CD14-positive monocyte (primary cell): ENCODE measurements at places on chromosomes 6 and 20.

DNA sequence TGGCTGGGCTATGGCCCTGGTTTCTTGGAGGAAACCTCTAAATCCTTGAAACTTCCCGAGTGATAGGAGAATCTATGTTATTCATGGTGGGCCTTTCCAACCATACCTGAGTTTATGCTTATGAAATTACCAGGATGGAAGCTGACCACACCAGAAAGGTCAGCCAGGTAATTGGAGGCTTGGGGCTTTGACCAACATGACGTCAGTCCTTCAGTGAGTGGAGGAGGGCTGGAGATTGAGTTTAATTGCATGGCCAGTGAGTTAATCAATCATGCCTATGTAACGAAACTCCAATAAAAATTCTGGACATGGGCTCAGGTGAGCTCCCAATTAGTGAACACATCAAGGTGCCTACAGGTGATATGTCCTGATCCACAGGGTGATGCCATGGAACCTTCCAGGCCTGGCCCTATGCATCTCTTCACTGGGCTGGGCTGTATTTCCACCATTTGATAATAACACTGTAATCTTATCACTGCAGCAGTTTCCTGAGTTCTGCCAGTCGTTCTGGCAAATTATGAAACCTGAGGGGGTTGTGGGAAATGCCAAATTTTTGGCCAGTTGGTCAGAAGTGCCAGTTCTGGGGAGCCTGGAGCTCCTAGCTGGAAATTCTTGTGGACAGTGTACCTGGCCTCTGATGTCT, 106.5 kb downstream of the CDH26 start:
- no peak for DNase-seq

- DNase-seq = peak; percentile 33
Measured at GRCh38 chr6:150685860-150686259, 86.2 kb downstream of the PLEKHG1 start.

DNA sequence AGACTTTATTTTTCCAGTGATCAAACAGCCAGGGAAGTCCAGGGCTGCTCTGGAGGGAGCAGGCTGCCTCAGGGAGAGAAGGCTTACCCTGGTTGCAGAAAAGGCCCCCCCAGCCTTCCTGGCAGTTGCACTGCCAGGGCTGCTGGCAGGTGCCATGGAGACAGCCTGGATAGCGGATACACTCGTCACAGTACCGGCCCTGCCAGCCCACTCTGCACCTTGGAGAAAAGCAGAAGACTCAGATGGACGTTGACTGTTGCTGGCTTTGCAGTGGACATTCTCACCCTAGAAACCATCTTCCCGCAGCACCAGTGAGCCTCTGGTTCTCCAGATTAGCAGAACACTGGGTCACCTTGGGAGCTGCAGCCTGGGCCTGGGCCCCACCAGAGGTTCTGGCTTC, 5.4 kb downstream of the DLL1 start:
- DNase-seq = no peak

DNA sequence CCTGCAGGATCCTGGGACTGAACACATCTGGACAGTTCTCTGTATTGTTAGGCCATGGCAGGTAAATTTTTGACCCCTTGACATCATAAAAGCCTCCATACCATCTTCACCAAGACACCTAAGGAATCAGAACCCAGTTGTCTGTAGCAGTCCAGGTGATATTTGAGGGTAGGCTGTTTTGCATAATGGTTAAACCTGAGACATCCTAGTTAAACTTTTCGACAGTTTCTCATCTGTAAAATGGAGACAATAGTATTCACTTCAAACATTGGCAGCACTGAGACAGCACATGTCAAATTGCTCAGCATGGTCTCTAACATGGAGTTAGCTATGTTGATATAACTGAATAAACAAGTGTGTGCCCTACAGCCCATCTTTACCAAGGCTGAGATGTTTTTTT, 24.8 kb downstream of the C6orf62 start:
- no peak for DNase-seq

DNA sequence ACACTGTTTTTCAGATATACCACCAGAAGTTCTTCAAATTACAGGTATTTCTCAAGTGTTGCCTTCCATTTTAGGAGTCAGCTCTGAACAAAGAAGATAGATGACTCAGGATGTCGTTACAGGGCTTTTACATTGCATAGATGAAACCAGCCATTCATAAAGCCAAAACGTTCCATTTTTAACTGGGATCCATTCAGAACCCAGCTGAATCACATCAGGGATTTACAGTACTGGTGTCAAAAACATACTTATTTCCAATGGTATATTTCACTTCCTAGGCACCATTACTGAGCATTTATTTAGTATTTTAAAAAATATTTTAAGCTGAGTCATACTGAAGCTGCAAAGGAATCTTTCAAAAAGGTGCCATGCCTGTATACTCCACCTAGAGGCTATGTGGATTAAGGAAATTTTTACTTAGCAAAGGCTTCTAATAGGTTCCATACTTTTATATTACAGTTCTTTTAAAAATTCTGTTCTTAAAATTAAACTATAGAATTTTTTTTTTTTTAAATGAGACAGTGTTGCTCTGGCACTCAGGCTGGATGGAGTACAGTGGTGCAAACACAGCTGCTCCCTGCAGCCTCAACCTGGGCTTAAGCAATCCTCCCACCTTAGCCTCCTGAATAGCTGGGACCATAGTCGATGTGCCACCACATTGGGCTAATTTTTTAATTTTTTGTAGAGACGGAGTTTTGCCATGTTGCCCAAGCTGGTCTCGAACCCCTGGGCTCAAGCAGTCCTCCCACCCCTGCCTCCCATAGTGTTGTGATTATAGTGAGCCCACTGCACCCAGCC, 2.6 kb downstream of the ASF1A start:
- DNase-seq = peak; percentile 33

DNA sequence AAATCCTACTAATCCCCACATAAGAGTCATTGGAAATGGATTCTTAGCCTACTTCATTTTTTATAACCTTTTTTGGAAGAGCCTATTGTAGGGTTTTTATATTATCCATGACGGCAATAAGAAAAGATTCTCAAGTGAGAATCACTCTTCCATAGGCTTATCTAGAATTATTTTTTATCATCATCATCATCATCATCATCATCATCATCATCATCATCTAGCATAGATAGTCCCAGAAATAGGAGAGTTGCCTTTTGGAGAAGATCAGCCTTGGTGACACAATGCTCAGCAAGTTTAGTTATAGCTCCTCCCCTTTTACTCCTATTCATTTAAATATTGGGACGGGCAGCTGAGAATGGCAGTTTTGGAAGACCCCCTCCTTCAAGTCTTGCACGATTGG, 359.1 kb upstream of the SLC35B3 start:
- no peak for DNase-seq

DNA sequence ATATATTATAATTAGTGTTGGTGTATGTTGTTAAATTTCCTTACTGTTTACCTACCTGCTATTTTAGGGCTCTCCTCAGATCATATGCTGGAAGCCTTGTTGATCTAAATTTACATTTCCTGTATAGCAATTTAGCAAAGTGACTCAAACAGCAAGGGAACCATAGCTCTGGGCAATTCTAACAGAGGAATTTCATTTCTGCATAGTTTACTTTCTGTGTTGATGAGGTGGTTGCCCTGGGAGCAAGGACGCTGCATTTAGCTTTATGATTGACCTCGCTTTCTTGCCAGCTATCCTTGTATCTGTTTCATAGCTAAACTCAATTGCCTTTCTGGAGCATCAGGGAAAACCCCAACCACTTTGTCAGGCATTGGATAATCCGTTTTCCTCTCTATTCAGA, 810.8 kb downstream of the GRIK2 start:
- no peak for DNase-seq

DNA sequence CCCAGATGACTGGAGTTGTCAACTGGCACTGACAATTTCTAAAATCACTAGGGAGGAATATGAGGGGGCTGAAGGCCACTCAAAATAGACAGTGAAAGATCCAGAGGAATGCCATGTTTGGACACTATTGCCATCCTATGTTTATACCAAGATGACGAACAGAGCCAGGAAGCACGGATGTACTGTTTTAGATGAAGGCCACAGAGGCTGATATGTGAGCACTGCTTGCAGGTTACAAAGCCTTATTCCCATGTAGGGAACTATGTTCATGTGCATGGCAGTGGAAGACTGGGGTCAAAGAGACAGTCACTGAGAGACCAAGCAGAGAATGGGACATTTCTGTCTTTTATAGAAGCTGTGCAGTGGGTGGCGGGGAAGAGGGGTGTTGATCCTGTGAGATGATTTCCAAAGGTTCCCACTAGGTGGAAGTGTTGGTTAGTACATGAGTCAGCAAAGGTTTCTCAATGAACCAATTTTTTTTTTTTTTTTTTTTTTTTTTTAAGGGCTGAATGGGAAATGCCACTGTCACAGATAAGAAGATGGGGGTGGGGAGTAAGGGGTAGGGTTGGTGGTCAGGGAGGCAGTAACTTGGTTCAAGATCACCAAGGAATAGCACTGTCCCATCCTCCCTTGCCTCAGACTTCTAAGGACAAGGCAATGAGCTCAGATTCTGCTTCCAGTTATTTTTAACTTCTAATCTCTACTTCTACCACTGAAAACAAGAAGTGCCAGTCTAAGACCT, 46.7 kb upstream of the MOCS1 start:
- DNase-seq = no peak

GRCh38 chr20:5996765-5997164, 46.3 kb downstream of the MCM8 start:
- peak; percentile 6 for DNase-seq

GRCh38 chr6:31898383-31899011, 999 bp upstream of the EHMT2 start:
- DNase-seq = no peak

GRCh38 chr6:69349771-69350170, 447.0 kb downstream of the LMBRD1 start:
- no peak for DNase-seq

- no peak for DNase-seq
Measured at GRCh38 chr20:328975-329695, 3.8 kb downstream of the SOX12 start.

DNA sequence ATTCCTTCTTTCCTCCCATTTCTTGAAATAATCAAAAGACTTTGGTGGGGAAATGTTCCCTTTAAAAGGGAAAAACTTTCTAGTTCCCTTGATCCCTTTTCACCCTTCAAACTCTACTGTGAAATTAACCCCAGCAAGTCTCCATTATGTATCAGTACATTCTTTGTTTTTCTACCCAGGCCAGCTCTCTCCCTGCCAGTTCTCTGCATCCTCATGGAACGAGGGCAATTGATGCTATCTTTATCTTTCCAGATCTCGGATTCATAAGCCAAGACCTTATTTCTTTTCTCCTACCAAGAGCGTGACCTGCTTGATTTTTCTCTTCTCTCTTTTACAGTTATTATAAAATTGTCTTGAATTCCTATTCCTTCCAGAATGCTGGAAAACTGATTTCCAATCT, 75.8 kb downstream of the ADGRB3 start:
- no peak for DNase-seq

- DNase-seq = no peak
Measured at GRCh38 chr6:16949716-16950115, 152.1 kb upstream of the STMND1 start.

GRCh38 chr6:128074567-128074966, 173.7 kb upstream of the THEMIS start:
- no peak for DNase-seq
